Stimulated activated CD4-positive, alpha-beta T cell treated with anti-CD3 and anti-CD28 coated beads, Interleukin-1b, Interleukin-23, amount 100 ng/mL, for 24 hours (primary cell): ENCODE measurements at places on chromosomes 6 and 20.

DNA sequence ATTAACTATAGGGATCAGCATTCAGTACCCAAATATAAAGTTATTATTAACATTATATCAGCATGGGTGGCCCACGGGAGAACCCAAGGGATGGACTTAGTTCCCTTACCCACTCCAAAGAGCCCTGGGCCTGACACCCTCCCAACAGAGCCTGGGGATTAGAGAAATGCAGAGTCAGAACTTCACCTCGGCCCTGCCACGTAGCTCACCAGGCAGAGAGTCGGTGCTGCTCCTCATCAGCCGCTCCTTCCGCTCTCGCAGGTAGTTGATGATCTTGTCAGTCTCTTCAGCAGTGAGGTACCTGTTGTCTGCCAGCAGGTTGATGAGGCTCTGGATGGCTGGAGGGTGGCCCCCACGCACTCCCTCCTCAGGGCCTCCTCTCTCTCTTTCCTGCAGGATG lies 26.6 kb downstream of the NCOA5 start:
- DNase-seq: no peak

- DNase-seq: no peak
These were observed 1.4 kb downstream of the ELOVL5 start for GRCh38 chr6:53347250-53347920.

DNA sequence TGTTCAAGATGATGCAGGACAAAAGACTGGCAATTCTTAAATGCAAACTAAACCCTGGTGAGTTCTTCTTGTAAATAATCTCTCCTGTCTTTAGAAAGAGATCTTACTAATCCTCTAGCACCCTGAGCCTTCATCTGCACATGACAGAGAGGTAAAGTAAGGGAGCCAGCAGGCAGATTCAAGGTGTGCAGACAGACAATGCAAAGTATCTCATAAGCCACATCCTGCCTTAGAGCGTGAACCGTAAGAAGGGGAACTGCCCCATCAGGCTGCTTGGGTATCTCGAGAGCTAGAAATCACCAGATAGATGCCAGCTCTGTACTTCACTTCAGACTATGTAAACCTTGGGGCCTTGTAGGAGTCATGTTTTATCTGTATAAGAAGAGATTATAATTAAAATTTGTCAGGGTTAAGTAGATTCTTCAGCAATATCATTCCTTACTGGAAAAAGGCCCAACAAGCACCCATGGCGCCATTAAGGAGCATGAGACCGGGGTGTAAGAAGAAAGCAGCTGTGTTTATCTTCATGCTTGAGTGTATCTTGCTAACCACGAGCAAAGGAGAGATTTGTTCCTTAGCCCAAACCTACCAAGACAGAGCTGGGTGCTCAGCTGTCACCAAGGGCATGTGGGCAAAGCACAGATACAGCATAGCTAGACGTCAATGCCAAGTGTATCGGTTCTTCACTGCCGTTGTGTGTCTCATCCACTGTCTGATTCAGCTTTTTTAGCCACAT lies 24.4 kb downstream of the CNR1 start:
- no peak for DNase-seq

DNA sequence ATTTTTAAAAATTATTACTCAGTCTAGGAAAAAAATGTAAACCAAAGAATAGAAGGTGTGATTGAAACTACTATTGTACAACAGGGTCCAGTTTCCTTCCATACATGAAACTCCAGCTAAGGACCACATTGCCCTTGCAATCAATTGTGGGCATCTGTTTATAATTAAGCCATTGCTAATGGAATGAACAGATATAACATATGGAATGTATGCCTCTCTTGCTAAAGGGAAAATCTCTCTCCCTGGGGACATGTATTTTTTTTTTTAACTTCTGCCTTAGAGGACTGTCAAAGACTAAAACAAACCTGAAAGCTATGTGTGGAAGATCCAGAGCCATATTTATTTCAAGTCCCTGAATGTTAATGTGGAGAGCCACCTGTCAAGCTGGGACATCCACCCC lies 336.8 kb upstream of the MANEA start:
- no peak for DNase-seq

DNA sequence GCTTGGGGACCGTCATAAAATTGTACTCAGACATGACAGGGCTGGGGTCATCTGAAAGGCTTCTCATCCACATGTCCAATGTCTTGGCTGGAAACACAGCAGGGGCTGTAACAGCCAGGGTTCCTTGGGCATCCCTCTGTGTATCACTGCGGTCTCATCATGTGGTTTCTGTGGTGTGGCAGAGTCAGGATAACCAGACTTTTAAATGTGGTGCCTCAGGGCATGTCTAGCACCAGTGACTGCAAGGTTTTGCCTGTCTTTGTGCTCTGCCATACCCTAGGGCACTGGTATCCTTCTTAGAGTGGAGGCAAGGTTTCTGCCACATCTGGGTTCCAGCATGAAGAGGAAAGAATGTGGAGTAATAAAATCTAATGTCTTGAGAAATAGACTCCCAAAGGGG lies 124.2 kb downstream of the PLEKHG1 start:
- no peak for DNase-seq

GRCh38 chr6:142708651-142709050 lies 236.3 kb downstream of the HIVEP2 start:
- no peak for DNase-seq

DNA sequence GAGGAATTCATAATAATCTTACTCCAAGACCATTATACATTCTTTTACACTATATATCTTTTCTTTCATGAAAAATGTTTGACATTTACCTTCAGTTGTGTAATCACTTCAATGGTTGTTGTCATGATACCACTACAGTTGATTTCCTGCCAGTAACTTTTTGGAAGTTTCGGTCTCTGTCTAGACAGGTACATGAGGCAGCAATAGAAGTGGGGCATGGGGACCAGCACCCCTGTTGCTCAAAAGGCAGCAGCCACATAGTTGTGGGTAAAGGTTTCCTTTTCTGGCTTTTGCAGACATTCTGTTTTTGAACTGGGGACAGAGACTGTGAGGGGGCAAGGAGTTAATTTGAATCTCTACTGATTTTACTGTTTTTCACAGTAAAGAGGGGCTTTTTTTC lies 14.1 kb downstream of the SAMD5 start:
- no peak for DNase-seq

- DNase-seq: no peak
These were observed 40.9 kb downstream of the TRERF1 start for GRCh38 chr6:42410861-42411260.

DNA sequence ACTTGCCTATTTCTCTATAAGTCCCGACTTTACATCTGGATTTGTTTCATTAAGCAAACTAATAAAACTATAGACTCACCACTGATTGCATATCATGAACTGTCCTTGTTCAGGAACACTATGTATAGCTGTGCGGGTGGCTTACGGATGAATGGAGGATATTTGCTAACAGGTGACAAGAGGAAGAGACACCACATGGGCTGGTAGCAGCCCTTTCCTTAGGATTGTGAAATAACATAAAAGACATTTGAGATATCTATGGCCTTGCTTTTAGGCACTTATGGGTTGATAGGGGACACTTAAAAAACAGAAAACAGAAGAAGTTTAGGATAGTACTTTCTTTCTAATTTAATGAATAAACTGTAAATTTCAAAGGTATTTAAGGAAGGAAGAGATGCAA lies 5.0 kb upstream of the CAP2 start:
- DNase-seq: no peak

DNA sequence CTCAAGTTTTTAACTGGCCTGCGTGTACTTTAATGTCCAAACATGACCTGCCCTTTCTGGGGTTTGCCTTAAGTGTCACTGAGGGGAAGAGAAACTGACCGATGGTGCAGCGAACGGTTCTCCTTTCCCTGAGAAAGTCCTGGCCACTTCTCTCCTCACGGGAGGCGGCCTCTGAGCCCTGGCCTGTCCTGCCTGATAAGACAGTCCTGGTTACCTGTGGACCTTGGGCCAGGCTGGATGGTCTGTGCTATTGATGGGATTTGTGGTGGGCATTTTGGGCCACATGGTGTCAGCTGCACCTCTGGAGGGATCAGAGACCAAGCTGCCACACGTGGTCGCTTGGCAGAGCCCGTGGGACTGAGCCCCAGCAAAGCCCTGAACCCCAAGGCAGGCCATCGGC lies 11.6 kb upstream of the NTSR1 start:
- DNase-seq: no peak

GRCh38 chr6:55812509-55812908 lies 62.9 kb downstream of the BMP5 start:
- DNase-seq: no peak

GRCh38 chr20:31707994-31708735 lies 14.5 kb downstream of the BCL2L1 start:
- DNase-seq: no peak

DNA sequence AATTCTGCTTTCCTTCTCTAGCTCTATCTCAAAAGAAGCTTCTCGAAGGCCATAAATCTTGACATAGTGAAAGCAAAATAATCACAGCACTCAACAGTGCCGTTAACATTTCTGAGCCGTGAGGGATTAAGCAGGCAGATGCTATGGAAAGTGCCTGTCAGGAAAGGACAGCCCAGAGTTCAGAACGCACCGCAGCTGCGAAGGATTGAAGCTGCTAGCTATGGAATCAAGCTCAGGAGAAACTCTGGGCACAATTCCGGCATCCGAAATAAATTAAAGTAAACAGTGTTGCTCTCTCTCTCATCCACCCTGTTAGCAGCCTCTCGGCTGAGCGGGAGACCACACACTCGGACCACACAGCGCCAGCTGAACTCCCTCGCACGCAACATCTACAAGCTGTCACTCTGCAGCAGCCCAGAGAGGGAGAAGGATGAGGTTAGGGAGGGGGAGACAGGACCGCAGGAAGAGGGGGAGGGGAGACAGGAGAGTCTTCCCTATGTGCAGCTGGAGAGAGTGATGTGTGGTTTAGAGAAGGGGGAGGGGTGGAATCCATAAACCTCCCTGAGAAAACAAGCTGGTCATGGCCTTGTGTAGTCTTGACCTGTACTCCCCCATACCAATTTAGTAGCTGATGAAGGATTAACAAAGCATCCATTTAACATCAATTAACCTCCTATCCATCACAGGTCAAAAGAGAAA lies 9.0 kb downstream of the EXOC2 start:
- no peak for DNase-seq

DNA sequence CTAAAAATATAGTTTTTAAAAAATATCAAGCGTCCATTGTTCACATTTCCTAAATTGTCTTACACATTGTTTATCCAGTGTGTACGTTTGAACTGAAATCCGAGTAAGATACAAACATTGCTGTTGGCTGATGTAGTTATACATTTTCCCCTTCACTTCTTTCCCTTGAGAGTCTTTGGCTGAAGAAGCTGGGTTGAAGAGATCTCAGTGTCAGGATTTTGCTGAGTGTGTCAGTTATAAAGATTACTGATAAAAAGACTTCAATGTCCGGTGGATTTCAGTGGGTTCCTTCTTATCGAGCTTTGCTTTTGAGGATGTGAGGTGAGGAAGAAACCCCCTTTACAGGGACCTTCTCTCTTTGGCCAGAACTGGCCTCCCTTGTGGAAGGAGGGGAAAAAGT lies 20.5 kb downstream of the RFPL4B start:
- no peak for DNase-seq

DNA sequence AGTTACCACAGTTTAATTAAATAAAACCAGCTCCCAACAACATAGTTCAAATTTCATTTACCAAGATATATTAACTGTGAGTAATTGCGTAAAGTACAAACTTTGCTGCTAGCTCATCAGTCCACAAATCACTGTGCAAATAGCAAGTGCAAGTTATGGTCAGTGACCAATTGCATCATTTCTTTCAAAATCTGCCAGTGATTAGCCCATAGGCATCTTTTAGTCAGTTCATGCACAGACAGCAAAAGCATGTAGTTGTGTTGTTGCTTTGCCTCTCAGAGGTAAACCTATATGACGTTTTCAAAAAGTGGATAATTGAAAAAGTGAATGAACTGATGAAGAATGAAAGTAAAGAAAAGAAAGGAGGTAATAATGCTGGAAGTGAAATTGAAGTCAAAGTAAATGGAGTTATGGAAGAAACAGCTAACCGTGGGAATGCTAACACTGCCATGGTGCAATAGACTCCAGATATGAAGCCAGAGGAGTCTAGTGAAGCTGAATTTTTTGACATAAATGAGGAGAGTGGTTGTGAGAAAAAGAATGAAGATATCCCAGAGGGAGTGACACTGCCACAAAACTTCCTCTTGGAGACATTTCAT lies 36.5 kb downstream of the ENPP1 start:
- DNase-seq: no peak

- no peak for DNase-seq
These were observed 90.9 kb downstream of the SCAF8 start for GRCh38 chr6:154824076-154824475.

DNA sequence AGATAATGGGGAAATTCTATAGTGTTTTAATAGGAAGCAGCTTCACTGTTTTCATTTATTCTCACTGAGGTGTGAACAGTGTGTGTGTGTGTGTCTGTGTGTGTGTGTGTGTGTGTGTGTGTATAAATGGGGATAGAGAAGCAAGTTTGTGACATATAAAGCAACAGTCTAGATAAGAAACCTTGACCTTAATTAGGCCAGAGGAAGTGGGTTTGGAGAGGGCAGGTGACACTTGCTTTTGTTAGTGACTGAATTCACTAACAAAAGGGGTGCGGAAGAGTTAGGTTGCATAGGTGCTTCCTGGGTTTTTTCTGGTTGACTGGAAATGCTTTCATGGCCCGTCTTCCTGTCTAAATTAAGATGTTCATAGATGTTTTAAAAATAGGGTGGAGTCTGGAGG lies 515.7 kb upstream of the FLRT3 start:
- no peak for DNase-seq

DNA sequence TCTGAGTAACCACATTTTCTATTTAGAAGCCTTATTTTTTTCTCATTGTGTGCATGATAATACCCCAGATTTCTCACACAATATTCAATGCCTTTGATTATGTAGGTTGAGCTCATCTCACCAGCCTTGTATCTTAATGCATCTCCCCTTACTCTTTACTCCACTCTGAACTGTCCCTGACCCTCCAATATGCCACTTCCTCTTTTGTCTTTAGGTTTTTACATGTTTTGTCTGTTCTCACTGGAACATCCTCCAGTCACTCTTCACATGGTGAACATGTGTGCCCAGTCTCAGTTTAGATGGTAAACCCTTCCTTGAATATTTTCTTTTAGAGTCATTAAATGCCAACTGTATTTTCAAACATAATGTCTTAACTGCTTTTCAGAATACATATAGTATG lies 392.9 kb upstream of the IMPG1 start:
- no peak for DNase-seq

DNA sequence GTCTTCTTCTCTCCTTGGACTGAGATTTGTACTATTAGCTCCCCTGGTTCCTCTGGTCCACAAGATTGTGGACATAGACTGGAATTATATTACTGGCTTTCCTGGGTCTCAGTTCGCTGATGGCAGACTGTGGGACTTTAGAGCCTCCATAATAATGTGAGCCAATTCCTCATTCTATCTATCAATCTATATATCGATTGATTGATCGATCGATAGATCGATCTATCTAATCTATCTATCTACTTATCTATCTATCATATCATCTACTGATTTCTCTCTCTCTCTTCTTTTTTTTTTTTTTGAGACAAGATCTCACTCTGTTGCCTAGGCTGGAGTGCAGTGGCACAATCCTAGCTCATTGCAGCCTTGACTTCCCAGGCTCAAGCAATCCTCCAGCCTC lies 51.5 kb upstream of the DDR1 start:
- no peak for DNase-seq
